Left colon (tissue), 2 donors: ENCODE measurements at places on chromosomes 16 and 17.
A peak's percentile ranks its signal among the peaks of the same experiment; 100 is the strongest.

DNA sequence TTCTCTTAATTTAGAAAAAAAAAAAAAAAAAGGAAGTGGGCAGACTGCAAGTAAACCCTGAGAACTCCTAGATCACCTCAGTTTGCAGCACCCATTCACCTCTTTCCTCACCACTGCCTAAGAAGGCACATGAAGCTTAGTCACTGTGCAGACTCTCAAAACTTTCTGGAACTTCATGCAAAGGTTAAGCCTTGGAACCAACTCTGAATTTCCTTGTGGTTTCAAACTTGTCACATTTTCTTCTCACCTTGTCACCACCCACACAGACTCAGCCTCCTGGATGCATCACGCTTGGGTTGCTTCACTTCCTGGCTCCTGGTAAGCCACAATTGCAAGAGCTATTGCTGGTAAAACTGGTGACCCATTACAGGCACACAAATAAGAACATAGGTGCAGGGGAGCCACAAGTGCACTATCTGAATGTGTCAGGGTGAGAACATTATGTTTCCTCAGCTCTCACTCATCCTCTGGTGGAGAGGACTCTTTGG, 15.0 kb upstream of the CPD start:
- DNase-seq: peak; percentile 31

- DNase-seq: no peak
Measured at GRCh38 chr17:72646176-72646575, 446.3 kb downstream of the SLC39A11 start.

DNA sequence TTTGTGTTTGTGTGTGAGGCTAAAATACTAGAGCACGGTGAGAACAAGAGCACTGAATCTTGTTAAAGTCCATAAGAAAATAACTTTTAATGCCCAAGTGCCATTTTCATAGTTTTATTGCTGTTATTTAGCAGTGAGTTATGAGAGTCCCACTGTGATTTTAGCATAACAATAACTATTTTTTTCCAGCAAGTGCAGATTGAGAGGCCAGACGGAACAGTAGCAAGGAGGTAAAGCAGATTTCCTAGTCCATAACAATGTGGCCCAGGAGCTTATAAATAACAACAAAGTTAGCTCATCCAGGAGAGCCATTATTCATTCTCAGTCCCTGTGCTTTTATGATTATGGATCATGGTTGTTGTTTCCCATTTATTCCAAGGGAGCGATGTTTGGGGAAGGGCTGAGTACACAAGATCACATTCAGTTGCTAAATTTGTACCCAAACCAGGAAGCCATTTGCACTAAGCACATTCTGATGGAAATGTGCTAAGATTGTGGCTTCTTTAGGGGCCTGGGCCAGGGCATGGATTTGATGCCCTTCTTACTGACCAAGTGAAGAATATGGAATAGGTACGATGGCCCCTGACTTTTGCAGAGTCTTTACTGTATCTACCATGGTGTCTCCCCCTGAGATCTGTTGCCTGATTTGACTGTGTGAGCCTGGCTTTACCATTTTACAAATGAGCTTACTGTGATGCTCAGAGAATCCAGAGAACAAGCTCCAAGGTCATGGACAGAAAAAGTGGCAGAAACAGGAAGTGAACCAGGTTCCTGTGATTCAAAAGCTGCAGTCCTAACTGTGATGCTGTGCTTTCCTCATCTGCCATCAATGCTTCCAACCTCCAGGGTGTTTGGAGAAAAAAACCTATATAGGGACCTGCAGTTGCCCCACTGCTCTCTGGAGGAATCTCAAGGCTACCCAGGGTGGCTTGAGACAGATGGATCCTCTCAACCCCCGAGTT, 204.7 kb upstream of the HSBP1 start:
- DNase-seq: no peak

DNA sequence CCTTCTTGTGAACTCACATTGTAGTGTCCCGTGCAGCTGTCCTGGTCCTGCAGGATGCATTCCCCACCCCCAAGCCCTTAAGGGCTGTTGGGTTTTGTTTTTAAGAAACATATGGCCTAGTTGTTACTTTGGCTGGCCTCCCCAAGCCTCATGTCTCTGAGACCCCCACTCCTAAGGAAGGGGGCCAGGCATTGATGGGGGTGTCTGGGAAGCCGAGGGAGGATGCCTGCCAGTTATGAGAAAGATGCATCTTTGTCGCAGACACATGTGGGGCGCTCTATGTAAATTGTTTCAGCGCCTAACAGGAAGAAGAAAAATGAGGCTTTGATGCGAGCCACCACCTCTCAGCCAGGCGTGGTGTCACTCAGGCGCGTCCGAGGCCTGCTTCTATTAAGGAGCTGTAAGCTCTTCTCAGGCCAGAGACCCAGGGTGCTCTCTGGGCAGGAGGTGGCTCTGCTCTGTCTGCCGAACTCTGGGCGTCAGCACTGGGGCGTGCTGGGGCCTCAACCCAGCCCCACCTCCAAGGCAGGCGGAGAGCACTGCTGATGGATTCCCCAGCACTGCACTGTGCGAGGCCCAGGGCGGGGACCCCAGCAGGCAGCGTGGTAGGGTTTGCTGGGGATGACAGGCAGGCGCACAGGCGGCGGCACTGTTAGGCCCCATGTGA, 70.6 kb downstream of the SREBF1 start:
- no peak for DNase-seq

DNA sequence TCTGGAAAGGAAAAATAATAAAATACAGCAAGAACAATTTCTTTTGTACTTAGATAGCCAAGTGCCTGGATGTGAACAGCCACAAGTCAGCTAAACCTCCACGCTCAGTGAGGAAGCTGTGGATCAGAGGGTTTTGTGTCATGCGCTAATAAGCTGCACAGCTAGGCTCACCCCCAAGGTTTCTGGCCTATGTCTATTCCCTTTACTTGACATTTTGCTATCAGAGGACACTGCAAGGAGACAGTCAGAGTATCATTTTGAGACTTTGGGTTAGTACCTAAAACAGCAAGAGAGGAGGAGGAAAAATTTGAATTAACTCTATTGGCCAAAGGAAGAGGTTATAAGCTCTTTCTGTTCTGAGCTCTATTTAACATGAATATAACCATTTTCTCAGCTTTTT, 139.3 kb downstream of the KCNJ2 start:
- no peak for DNase-seq

DNA sequence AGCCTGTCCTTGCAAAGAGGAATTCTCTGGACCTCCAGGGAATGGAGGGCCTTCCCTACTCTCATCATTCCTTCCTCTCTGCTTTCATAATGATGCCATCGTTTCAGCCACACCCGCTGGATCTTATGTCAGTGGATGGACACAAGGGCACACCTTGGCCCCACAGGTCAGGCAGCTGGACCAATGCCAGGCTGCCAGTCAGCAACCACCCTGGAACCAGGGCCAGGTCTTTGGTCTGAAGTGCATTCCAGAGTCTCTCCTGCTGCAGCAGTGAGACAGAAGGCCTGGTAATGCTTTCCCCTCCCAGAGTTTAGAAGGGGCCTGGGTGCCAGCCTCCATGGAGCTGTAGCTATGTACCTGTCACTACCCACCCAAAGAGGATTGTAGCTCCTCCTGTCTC, 7.4 kb downstream of the C1QL1 start:
- DNase-seq: no peak

DNA sequence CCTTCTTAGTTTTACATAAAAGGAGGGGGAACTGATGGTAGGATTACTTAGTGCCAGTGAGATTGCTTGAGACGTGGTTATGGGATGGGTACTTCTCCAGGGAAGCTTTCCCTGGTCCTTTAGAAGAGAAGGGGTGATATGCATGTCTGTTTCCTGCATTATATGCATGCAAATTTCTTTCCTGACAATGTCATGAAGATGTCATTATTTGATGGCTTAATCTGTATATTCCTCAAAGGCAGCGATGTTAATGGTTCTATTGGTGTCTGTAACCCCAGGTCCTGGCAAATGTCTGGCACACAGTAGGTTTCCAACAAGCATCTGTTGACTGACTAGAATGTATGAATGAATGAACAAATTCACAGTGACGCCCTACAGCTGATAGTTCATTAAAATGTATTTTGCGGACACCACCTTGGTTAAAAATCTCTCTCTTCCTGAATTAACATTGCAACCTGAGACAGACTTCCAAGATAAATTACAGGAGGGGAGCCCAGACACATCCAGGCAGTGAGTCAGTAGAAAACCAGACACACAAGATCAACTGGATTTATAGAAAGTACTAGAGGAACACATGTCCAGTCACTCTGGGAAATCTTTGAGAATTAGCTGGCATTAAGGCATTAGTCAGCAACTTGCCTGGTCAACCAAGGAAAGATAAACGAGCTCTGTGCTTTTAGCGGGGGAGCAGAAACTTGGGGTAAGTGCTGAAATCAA, 293.4 kb downstream of the XYLT1 start:
- no peak for DNase-seq

DNA sequence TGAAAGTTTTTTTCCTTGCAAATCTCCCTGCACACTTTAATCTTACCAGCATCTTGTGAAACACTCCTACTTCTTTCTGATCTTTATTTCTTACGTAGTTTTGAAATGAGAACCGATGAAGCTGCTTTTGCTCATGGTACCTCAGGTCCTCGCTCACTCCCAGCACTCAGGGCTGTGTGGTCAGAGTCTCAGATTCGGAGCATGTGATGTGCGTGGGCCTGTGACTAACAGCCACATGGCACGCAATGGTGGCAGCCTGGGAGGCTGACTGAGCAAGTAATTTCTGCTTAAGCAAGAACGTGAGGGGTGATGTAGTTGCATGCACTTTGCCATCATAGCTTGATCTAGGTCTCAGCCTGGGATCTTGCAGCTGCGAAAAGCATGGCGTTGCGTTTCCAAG, 624.3 kb downstream of the MAF start:
- DNase-seq: no peak

GRCh38 chr16:81431554-81432353, 12.9 kb upstream of the CMIP start:
- no peak for DNase-seq

- no peak for DNase-seq
Measured at GRCh38 chr16:55248058-55248457, 75.9 kb upstream of the IRX6 start.

- DNase-seq: peak; percentile 78
Measured at GRCh38 chr17:7280519-7281073, 922 bp upstream of the SLC2A4 start.

GRCh38 chr16:19238406-19238805, 47.1 kb upstream of the CLEC19A start:
- DNase-seq: no peak

GRCh38 chr16:66863707-66864106, 16.6 kb upstream of the PDP2 start:
- DNase-seq: no peak

GRCh38 chr17:4711661-4712181, 1.3 kb downstream of the ARRB2 start:
- peak; percentile 81 for DNase-seq

DNA sequence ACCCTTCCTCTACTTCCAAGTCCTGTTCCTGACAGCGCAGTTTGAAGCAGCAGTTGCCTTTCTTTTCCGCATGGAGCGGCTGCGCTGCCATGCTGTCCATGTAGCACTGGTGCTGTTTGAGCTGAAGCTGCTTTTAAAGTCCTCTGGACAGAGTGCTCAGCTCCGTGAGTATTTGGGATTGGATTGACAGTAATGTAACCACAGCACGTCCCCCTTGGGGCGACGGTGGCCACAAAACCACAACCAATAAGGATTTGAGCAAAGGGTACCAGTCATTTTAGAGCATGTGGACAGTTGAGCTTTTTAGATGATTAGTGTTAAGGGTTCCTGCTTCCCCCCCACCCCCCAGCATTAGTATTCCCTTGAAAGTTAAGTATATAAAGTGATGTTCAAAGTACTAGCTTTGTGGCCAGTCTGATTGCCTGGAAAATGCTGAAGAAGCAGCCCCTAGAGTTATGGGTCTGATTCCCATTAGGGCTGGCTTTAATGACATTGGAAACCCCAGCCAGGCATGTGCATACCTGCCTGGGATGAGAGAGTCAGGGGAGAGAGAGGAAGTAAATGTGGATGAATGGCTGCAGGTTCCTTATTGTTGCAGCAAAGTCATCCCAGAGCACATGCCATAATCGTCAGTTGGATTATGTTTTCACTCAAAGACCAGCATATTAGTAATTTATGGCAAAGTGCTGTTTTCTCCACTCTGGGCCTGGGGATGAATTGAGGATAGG, 31.6 kb upstream of the SLC12A3 start:
- DNase-seq: no peak

DNA sequence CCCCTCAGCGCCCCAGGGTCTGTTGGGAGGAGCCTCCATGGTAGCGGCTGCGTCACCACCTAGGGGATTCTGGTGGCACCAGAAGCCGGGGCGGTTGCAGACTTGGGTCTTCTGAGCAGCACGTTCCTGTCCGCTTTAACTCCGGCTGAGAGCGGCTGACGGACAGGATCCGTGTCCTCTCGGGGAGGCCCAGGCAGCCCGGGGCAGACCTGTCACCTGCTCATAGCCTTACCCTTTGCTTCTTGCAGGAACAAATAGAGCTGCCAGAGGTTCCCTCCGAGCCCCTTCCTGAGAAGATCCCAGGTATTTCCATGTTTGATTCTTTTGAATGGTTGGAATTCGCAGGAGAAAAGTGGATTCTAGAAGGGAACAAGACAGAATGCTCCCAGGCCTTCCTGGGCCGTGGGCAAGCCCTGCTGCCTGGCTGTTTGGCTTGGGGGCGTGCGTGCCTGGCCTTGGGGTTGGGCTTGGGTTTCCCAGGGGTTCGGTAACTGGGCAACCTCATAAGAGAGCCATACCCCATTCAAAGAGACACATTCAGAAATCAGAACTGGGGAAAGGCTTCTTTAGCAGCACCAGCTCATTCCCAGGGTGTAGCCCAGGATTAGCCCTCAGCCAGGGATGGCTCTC, 6.6 kb downstream of the CHMP6 start:
- no peak for DNase-seq

DNA sequence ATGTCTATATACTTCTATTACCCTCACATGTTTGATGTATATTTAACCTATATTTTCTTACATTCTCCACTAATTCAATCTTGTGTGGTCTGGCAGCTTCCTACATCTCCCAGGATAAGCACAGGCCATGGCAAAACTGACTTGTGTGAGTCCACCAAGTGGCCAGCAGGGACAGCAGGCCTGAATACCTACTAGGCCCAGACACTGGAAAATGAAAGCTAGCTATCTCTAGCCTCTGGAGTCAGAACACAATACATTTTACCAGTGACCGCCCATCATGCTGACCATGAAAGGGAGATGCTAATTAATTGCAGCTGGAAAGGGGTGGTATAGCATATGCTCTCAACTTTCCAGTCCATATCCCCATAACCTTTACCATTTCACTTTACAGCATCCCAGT, 132.3 kb downstream of the PCTP start:
- DNase-seq: no peak

- DNase-seq: no peak
Measured at GRCh38 chr17:49071106-49071505, 61.5 kb upstream of the B4GALNT2 start.

- peak; percentile 95 for DNase-seq
Measured at GRCh38 chr16:56519459-56520250, at the start of gene BBS2. Gene BBS2 (minus strand): TSS chr16:56520024. CDS start chr16:56519862, 162 bp downstream.
